ENCODE measurements at places on chromosomes 3 and 15.

GRCh38 chr3:122680475-122681283 is at the start of gene PARP14:
PARP14 (plus strand) TSS chr3:122680839; CDS start chr3:122680884, 45 bp downstream.
- no peak for DNase-seq

GRCh38 chr15:31111091-31111647 is 9.6 kb upstream of the TRPM1 start:
- no peak for DNase-seq

DNA sequence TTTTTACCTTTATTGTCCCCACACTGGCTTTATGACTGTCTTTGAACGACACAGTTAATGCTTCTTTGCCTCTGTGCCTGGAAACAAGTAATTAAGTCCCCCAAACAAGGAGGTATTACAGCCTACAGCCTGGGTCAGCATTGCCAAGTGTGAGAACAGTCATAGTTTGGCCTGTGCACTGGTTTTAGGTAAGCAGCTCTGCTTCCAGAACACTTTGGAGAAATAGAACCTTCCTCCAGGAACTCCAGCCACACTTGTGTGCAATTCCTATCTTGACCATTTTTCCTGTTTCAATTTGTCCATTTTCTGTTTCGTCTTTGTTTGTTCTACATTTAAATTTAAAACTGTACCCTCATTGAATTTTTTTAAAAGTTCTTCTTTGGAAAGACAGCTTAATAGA is 568.2 kb downstream of the TUSC7 start:
- DNase-seq: no peak

- DNase-seq: no peak
These were observed 24.8 kb downstream of the TMOD2 start for GRCh38 chr15:51775967-51776816.

- no peak for DNase-seq
These were observed 104.5 kb downstream of the MESD start for GRCh38 chr15:80885016-80885579.

GRCh38 chr15:64857421-64857820 is 15.7 kb downstream of the PLEKHO2 start:
- DNase-seq: no peak

Data from NCI-H187 treated with DMSO at 0.1 percent for 48 hours (cell line).